ENCODE measurements at places on chromosomes 7 and 10.

DNA sequence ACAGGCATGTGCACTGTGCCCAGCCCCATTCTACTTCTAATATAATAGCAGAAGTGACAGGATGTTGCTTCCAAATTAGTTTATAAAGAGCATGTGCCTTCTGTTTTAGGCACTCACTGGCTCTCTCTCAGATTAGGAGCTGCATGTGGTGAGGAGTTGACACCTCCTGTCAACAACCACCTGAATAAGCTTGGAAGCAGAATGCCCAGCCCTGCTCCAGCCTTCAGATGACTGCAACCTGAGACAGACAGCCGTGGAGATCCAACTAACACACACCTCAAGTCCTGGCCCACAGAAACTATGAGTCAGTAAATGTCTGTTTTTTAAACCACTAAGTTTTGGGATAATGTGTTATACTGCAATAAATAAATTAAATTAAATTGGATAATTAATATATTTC lies 54.5 kb downstream of the PARD3 start:
- DNase-seq, result no peak

GRCh38 chr7:16619979-16620408 lies 25.6 kb downstream of the ANKMY2 start:
- DNase-seq, result no peak

DNA sequence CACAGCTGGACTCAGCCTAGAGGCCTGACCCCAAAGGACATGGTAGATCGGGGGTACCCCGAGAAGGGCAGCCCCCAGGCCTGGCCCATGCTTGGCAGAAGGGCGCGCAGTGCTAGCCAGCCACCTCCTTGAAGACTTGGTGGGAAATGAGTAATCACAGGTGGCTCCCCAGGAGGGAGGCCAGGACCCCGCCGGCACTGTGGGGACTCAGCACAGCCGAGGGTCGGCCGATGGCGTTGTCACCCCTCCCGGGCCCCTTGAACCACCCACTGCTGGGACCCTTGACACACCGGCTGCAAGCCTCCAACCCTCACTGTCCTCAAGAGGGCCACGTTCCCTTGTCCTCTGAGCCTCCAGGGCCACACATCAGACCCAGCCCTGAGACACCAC lies 27.7 kb downstream of the ADGRA1 start:
- DNase-seq, result no peak

- DNase-seq, result no peak
Observed at GRCh38 chr10:384538-385305, 249.5 kb downstream of the ZMYND11 start.

Measured in HepG2 (cell line).